DMS 273 treated with DMSO at 0.1 percent for 48 hours (cell line): ENCODE measurements at places on chromosomes 16 and 17.

DNA sequence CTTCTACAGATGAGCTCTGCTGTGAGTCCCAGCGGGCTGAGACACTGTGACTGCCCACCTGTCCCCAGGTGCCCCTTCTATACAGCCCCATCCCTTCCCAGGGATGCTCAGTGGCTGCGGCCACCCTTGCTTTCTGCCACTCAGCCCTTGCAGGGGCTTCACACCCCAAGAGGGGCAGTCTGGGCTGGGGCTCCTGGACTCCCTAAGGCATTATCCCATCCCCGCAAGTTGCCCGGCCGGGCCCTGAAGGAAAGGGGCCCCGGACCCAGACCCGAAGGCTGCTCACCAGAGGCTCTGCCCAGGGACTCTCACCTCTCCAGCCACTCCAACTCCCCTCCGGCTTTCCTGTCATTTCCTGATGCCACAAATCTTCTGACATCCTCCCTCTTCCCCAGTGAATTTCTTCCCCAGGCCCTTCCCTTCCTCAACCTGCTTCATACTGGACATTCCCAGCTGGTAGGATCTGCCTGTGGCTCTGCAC is 88.5 kb upstream of the TOB1 start:
- DNase-seq = no peak

- no peak for DNase-seq
These were observed 9.8 kb upstream of the MED9 start for GRCh38 chr17:17467016-17467415.

DNA sequence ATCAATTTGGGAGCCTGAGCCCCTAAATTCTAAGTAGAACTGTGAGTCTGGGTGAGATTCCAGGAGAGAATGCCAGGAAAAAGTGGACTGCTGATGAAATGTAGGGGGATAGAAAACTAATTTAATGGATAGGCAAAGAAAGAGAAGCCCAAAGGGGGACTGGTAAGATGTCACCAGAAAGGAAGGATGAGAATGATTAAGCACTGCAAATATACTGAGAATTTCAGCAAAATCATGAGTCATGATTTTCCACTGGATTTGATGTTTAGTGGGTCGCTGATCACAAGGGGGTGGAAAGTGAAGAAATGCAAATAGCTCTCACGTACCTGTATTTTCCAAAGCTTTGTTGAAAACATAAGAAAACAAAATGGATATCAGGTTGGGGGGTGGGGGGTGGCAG is 201.8 kb downstream of the SLC39A11 start:
- DNase-seq = no peak

DNA sequence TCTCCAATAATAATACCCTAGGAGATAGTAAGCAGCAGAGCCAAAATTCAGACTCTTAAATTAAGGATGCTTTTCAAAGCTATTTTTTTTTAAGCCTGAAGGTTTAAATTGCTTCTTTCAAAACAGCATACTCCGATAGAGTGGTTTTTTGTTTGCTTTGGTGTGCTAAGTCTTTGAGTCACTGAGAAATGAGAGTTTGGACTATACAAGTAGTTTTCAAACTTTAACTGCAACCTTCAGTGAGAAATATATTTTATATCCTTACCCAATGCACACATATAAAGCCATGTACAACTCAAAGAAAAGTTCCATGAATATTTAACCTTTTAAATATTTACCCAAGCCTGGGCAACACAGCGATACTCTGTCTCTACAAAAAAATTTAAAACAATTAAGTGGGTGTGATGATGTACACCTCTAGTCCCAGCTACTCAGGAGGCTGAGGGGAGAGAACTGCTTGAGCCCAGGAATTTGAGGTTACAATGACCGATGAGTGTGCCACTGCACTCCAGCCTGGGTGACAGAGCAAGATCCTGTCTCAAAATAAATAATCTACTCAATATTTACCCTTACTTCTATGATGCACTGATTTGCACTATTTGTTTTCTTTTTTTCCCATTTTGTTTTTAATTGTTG is 19.2 kb downstream of the DCUN1D3 start:
- DNase-seq = no peak

DNA sequence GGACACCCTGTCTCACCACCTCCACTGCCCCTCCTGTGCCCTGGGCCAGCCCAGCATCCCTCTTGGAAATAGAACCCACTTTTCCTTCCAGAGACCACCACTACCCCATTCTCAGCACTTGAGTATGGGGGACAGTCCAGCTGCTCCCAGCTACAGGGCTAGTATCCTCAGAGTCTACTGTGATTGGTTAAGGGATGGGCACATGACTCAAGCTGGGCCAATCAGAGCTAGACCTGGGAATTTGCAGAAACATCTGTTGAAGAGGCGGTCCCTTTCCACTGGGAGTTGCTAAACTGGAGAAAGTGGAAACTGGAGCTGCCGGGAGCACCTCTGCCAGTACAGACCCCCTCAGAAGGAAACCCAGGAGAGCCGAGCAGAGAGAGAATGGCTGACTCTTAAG is 156.6 kb downstream of the GSG1L start:
- no peak for DNase-seq

- DNase-seq = no peak
These were observed 31.7 kb downstream of the CRISPLD2 start for GRCh38 chr16:84851192-84852127.

- DNase-seq = no peak
These were observed 192.9 kb upstream of the C17orf78 start for GRCh38 chr17:37182786-37183465.

- no peak for DNase-seq
These were observed 86.8 kb upstream of the WSB1 start for GRCh38 chr17:27207073-27207513.

- no peak for DNase-seq
These were observed 15.8 kb upstream of the ZNF19 start for GRCh38 chr16:71504901-71505300.

GRCh38 chr16:1825864-1826690 is 548 bp downstream of the HAGH start:
- DNase-seq = no peak

DNA sequence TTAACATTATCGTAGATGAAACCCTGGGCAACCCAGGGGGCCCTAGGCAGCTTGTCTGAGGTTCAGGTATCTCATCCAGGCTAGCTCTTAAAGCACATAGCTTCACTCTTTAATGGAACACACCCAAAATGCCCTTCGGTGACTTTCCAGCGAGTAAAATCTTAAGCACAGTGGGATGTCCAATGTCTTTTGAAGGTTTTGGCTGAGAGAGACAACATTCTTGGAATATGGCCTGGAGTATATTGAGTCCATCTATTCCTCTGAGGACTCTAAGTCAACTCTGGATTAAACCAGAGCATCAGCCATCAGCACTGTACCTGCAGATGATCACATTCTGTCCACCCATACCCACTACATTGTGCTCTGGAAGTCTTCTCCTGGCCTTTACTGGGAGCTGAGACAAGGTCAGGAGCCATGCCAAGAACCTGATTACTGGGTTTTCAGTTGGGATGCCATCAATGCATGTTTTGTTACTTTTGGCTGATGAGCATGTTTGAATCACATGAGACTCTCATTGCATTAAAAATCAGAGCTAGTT is 63.4 kb upstream of the CDH11 start:
- no peak for DNase-seq
